ENCODE measurements at places on chromosomes 7 and 10.

DNA sequence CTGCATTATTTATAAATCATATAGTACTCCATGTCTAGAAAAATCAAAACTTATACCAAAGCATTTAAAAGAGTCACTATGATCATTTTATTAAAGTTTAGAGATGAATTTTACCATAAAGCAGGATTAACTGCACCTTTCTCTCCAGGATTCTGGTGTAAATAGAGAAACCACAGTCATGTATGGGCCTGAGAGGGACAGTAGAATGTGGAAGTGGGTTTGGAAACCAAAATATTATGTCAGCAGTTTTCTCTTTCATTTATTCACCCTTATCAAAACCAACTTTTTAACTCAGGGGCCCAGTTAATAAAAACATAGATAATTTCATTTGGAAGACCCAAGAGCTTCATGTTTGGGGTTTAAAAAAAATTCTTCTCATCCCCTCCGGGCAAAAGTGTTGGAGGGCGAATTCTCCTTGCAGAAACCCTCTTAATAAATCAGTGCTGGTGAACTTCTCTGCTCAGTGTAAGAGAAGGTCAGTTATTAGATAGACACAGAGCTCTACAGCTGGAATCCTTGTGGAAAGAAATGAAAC lies 266.2 kb downstream of the CREB5 start:
- no peak for DNase-seq

- DNase-seq, result no peak
These were observed 26.7 kb upstream of the DNAJB6 start for GRCh38 chr7:157309988-157310668.

DNA sequence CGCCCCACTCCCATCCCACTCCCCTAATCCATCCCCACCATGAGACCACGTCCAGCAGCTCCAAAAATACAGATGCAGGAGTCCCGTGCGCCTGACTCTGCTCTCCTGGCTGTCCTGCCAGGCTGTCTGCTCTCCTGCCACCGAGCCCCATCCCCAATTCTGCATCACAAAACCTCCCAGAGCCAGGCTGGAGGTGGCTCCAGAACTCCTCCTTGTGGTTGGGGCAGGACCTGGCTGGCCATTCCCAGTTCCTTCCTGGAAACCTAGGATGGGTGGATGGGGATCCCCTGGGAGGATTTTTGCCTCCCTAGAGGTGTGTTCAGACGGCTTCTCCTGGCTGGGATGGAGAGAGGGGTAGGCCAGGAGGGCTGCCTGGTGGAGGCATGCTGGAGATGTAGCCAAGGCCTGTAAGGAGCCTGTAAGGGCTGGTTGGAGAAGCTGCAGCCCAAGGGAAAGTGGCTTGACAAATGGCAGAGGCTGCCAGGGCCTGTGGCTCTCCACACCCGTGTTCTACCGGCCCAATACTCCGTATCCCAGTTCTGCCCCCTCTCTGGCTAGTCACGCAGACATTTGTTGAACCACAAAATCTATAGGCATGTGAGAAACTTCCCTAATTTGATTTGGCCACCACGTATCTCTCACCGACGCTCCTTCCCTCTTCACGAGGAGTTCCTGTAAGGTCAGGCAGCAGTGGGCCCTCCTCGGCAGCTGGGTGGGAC lies 99.3 kb downstream of the ARHGAP22 start:
- DNase-seq, result no peak

DNA sequence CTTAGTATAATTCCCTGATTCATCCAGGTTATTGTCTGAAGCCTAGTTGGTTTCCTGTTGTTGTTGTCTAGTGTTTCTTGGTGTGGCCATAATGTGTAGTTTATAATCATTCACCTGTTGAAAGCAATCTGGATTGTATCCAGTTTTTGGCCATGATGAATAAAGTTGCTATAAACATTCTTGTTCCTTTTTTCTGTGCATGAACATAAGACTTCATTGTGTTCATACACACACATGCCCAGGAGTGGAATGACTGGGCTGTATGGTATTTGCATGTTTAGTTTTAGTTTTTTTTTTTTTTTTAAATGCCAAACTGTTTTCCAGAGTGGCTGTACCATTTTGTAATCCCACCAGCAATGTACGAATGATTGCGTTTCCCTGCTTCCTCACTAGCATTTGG lies 349.8 kb downstream of the SDK1 start:
- DNase-seq, result no peak

GRCh38 chr10:52623761-52624160 lies 148.8 kb downstream of the MBL2 start:
- DNase-seq, result no peak

GRCh38 chr7:70614237-70615045 lies 517.5 kb upstream of the GALNT17 start:
- DNase-seq, result no peak

- no peak for DNase-seq
These were observed 124.4 kb upstream of the NPS start for GRCh38 chr10:127424594-127425264.

DNA sequence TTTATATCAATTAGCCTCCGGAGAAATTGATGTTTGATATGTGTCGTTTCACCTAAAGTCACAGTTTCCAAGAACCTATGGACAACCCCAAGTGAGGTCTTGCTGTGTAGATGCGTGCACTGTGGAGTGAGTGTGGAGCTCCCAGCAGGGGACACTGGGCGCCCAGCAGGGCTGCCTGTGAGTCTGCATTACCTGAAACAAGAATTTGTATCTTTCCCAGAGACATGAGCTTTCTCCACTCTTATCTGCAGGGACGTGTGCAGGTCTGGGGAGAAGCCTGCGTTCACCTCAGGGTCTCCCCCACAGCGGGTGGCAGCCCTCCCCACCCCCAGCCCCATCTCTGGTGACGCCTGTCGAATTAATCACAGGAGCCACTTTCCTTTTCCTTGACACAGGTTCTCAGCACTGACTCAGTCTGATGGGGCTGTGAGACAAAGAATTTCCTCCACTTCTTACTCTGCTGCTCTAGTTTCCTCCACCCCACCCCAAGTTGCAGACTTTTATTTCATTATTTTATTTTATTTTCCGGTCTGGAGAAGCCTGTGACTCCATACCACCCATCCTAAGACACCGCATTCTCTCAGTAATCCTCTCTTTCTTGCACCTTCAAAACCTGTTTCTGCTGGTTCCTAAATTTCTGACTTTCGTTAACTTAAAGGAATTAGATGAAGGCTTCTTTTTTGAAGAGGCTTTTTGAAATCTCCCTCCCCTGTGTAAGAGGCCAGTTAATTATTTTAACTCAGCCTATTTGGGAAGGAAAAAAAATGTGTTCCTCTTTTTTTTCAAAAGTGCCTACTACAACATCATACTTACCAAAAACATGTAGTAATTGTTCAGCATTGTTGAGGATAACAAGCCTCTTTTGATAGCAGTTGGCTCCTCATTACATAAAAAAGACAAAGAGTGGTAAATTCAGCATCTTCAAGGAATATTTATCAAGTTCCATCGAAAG lies 17.0 kb upstream of the INSIG1 start:
- no peak for DNase-seq

- peak; percentile 57 for DNase-seq
These were observed 8.6 kb upstream of the CRYGN start for GRCh38 chr7:151448261-151449252.

GRCh38 chr7:147915781-147916180 lies 674.8 kb upstream of the C7orf33 start:
- no peak for DNase-seq

DNA sequence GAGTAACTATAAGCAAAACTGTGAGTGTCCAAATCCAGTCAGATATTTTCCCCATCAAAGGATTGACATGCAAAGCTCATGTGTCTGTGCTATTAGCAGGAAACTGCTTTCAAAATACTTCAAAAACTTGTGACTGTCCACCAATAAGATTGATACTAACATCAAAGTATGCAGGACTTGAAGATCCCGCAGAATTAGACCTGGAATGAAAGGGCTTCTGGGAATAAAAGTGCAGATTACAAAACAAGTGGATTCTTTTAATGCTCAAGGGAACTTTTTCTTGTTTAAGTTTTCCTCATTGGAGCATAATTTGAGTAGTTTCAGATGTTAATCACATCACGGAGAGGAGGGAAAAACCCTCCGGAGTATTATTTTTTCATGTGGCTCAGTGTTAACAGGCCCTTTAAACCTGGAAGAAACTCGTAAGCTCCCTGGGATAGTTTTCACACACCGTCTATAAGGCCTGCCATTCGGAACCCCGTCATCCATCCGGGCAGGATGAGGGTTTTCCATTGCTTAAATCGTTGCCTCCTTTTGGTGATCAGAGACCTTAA lies 33.9 kb upstream of the MKX start:
- no peak for DNase-seq

DNA sequence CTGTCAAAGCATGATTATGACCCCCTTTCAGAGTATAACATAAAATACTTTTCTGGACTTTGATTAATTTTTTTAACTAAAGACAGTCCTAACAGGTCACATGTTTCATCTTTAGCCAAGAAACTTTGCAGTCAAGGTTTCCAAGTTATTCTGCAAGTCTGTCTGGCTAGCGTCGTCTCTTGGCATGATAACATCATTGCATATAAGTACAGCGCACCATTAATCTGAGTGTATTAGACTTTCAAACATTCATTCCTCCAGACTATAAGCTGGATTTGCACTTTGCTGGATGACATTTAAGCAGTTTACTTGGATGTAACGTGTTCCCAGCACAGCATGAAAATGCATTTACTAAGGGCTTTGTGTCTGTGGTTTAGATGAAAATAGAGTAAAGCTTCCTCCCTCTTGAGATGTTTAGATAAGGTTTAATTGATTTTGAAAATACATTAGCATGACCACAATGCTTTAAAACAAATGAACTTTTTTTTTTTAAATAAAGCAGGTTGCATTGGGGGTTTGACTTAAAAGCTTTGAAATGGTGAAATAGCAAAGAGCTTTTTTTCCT lies 349.0 kb upstream of the MTPN start:
- DNase-seq, result no peak

DNA sequence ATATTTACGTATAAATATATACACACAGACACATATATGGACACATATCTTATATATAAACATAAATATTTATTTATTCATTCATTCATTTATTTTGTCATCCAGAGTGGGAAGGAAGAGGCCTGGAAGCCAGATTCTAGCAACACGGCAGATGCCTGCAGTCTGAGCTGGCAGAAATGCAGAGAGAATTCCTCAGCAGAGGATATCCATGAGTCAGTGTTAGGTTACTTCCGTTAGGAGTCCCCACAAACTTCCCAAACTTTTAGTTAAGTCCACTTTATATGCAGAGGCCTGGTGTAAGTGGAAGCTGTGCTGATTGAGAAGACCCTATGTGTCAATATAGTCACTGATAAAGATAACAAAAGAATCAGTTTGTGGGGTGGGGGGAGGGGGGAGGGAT lies 89.6 kb downstream of the PPP1R17 start:
- DNase-seq, result no peak

DNA sequence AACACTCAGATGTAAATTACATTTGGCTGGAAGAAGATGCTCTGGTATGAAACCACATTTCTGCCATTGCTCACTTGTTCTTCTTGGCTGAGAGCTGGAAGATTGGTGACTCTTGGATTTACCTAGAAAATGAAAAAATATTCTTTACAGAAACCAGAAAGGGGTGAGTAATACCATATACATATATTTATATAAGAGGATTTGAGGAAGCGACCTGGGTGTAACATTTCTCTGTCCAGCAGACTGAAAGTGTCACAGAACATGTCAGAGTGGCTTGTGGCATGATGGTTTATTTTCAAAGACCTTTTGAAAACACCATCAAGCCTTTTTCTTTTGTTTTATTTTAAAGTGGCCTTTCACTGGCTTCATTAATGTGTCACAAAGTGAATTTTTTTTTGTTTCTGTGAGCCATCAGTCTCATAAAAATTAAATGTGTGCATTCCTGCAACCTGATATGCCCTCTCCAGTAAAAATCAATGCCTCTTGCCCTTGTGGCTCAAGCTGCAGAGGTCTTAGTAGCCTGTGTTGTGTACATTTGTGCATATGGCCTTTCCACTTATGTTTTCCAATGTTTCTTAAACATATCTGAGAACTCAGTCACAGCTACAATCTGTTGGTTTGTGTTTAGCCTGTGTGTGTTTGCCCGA lies 23.5 kb downstream of the CREB5 start:
- DNase-seq, result no peak

DNA sequence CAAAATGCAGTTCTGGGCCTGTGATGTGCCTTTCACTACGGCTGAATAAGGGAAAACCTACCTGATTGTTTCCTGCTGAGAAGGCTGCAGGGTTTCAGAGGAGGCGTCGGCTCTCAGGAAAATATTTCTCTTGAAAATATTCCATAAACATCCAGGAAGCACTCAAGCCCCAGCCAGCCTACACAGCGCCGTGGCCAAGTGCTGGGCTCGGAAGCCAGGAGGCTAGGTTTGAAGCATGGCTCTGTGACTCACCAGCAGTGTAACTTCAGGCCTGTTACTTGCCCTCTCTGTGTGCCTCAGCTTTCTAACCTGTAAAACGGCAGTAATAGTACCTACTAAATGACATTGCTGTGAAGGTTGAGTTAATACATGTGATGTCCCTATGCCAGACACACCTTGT lies 399.1 kb downstream of the GATA3 start:
- no peak for DNase-seq

DNA sequence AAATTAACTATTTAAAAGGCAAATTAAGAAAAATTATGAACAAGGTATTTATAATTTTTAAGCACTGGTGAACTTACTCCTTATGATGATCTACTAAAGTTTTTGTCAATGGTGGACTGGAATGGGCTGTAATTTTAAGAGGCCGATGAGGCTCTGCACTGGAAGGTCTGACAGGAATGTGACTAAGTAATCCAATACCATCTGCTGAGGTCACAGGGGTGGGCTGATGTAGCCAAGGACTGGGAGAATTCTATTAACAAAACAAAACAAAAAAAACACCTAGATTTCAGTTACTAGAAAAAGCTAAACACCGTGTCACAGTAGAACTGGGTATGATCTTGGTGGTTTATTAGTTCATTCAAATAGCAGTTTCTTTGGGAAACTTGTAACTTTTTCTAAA lies 75.9 kb downstream of the NRBF2 start:
- DNase-seq, result no peak

GRCh38 chr10:27500886-27501285 lies 3.2 kb upstream of the RAB18 start:
- no peak for DNase-seq

- no peak for DNase-seq
These were observed 534.8 kb downstream of the TCERG1L start for GRCh38 chr10:130776724-130777123.

DNA sequence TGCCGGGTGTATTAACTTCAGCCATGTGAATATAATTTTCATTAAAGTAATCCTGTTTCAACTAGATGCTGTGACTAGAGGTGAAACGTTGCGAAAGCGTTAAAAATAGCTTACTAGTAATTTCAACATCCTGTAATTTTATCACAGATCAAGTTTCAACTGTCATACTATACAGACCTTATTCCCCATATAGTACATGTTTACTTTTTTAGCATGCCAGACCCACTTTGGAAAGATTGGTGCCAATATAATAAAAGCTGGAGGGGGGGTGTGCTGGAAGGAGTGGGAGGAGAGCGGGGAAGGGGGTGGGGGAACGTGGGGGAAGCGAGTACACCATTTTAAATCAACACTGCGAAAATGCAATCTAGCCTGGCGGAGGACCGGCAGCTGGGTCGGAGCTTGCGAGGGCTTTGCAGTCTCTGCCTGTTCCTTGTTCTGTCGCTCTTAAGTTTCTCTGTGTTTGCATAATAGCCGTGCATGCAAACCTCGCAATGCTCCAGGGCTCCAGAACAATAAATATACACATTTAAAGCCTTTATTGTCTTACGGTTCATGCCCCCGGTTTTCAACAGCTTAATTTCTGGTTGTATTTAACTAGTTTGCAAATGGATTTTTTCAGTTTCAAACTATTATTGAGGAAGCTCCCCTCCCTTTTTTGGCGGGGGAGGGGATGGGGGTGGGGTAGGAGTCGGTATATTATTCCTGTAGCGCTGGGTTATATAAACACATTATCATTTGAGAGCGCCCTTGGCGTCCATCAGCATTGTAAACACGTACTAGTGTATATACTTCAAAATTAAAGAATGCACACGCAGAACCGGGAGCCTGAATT lies 1.3 kb upstream of the ARID5B start:
- no peak for DNase-seq
